ENCODE measurements at places on chromosomes 11 and 22.

DNA sequence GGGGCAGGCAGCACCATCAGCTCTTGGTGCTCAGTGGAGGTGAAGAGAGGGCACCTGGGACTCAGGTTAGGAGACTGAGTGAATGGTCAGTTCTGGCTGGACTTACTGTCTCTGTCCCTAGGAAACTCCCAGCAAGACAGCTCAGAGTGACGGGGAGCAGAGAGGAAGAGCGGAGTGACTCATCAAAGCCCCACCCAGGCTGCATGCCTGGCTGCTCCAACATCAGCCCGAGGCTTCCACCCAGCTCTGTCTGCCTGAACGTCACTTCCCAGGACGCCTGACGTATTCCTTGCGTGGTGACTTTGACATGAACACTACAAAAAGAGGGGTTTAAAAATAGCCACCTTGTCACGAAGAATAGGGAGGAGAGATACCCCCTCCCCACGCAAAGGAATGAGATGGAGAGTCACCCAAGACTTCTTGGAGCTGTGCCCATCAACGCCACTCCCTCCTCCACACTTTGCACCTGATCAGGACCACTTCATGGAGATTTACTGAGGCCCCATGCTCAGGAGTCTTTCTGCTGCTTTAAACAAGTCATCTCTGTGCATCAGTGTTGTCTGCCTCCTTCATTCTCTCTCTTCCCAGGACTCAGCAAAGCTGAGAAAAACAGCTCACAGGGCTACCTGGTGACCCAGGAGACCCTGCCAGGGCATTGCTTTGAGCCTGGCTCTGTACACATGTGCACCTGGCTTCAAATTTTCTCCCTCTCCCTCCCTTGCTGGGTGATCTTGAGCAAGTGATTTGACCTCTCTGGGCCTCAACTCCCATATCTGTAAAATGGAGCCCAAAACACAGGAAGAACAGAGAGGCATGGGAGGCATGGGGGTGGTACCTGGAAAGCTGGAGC, 83.1 kb downstream of the MN1 start:
- DNase-seq = no peak

DNA sequence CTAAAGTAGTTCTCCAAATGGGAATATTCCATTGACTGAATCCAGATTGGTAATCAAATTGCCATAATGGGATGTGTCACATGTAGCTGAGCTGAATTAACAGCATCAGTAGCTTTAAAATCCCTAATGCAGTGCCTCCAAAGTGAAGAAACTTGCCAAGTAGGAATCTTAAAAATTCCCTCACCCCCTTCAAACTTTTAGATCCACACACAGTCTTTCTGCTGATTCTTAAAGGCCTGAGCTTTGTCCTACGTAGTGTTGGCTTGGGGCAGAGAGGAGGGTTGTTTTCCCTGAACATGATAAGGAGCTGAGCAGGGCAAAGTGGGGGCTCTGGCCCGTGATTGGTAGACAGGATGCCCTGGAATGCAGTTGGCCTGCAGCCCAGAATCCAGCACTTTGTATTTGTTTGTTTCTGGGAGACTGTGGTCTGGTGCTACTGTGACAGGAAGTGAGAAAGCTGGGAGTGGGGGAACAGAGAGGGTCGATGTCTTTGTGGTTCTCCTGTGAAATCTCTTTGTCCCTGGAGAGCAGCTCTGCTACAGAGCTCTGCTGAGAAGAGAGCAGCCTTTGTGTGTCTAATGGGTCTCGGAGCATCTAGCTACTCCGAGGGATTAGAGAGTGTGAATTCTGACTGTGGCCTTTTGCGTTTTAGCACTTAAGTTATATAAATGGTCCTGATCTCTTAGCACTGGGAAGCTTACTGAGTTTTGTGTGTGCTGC, 16.9 kb downstream of the CTNND1 start:
- DNase-seq = no peak

DNA sequence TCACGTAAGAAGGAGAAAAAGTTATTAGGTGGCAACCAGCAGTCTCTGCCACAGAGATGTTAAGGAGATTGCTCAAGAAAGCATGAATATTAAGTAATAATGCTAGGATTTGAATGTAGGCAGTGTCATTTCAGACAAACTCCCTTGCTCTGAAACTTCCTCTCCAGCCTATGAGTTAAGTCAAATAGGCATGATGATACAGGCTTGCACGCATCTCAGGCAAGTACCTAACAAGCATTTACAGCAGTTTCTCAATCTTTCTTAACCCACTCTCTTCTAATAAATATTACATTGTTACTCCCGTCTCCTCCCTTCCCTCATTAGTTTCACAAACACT, 72.7 kb downstream of the RAB38 start:
- no peak for DNase-seq

DNA sequence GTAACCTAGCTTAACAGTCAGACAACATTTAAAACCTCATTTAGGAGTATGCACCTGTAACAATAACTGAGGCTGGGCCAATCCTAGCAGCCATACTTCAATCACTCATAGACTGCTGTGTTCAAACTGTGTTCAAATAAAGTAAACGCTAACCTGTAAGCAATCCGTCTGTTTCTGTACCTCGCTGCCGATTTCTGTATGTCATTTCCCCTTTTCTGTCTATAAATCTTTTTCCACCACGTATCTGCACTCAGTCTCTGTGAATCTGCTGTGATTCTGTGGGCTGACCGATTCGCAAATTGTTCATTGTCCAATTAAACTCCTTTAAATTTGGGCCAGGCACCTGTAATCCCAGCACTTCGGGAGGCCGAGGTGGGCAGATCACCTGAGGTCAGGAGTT, 12.3 kb downstream of the APOBEC3H start:
- DNase-seq = no peak

- no peak for DNase-seq
Observed at GRCh38 chr11:114250993-114251814, 45.0 kb upstream of the NNMT start.

GRCh38 chr22:22545084-22545483, 14.0 kb downstream of the PRAME start:
- no peak for DNase-seq

- DNase-seq = no peak
Observed at GRCh38 chr22:45291061-45291930, 6.5 kb downstream of the UPK3A start.
